Non-pigmented ciliary epithelial cell (primary cell): ENCODE measurements at places on chromosomes 7 and 10.

DNA sequence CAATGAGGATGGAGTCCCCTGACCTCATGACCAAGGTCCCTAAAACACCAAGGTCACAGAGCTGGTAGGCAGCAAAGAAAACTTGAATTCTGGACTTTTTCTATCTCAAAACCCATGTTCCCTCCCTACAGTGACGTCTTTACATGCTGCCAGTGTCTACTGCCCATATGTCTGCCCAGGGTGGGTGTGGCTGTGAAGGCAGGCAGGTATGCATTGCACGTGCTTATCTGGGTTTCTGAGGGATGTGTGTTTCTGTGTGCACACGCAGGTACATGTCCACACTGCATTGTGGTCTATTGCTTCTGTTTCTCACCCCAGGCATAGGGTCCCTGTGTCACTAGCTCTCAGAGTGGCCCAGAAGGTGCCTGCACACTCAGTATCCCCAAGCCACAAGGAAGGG is 13.5 kb downstream of the ATP6V1F start:
- DNase-seq = no peak

- peak; percentile 35 for DNase-seq
Measured at GRCh38 chr7:40008223-40008815, 58.3 kb downstream of the CDK13 start.

GRCh38 chr10:96287392-96288105 is 16.2 kb upstream of the BLNK start:
- no peak for DNase-seq

DNA sequence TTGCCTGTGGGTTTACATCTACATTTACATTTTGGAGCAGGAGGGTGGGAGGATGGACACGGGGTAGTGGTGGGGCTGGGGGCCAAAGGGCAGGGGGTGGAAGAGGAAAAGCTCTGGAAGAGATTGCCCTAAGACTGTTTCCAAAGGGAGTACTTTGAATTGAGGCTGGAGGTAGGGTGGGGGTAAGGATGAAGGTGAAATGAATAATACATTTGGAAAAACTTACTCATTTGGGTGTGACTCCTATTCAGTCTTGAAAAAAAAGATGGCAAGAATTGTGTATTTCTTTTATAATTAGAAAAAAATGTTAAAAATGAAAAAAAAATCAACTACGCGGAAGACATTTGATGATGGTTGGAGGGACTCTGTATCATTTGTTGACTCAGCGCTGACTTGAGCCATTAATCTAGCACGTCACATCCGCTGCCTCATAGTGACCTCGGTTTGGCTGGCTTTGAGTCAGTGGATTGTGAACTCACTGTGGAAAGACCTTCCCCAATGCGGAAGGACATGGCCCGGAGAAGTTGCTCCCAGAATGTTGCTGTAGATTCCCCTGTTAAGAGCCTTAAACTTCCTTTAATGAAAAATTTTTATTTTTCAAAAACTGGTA is 2.8 kb downstream of the FAM180A start:
- DNase-seq = peak; percentile 81

DNA sequence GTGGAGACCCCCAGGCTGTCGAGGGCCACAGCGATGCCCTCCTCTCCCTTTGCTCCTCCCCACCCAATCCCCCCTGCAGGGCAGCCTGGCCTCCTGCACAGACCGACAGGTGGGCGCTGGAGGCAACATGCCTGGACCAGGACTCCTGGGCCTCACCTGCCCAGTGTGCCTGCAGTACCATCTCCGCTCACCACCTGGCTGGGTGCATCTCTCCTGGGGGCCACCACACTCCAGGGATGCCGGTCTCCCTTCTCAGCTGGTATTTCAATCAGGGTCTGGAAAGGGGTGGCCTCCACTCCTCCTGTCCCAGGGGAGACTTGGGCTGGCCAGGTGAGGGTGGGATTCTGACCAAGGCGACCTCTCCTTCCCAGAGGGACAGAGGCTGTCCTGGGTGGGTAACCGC is 17.2 kb upstream of the CFAP46 start:
- DNase-seq = no peak

DNA sequence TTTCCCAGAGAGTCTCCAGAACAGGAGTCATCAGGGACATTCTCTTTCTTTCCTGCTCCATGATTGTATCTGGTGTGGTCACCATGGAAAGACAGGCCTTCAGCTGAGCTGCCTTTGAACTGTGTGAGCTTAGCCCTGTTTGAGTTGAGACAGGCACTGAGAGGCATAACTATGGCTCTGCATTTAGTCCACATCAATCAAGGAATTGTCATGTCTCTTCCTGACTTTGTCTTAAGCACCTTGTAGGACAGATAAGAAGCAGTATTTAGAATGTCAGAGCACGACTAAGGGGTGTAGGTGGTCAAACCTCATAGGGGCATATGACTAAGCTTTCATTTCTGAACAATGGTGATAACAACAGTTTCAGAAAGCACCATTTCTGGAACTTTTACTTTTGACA is 53.5 kb downstream of the EPDR1 start:
- DNase-seq = no peak

DNA sequence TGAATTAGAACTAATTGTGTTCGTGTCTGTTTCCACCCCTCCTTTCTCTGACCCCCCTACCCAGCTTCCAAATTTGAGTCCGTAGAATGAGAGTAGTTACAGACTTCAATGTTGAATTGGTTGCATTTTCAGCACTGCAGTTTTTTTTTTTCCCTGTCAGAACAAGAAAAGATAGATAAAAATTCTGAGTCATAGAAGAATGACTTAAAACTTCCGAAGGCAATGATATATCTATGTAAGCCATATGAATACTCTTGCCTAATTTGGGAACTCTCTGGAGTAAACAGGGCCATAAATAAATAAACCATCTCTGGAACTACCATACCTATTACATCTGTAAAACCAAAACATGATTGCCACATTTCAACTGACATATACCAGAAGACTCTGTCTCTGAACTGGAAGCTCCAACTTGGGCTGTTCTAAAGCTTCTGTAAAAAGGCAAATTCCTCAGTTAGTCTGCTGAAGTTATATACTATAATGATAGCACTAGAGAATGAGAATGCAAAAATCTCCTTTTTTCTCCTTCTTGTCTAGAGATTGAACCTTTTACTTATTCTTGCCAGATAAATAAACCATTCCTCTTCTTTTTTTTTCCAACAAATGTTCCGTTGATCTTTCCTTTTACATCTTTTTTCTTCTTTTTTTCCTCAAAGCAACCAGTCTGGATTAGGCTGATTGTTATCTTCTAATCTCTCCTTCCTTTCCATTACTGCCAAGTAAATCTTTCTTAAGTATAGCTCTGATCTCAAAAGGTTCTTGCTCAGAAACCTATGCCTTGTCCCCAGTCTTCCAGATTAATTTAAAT is 23.5 kb downstream of the VCL start:
- DNase-seq = no peak

DNA sequence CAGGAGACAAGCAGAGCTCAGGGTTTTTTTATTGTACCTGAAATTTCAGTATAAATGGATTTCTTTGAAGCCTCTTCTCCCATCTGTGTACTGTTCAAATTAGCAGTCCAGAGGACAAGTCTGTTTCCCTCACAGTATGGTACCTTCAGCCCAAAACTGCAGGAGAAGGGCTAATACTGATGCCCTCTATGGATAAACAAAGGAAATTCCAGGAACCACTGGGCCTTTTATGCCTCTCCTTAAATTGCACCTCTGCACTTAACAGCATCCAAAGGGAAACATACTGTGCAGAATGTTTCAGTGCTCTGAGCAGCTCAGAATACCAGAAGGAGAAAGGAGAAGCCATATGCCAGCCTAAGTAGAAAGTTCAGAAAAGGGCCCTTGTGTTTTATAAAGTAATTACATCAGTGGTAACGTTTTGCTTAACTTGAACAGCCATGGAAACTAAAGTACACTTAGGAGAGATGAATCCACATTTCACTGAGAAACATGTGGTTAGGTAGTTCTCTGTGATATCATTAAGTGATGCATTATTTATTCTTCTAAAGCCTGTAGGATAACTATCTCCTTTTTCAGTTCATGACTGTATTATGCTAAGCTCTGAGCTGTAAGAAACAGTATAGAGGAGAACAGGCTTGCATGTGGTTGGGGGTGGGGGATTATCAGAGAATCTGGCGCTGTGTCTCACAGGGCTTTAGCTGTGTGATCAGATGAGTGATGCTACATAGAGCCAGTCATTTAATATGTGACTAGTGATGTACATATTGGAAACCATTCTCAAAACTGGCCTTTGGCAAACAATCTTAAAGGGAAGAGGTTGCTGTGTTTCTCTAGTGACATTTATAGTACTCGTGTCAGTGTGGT is 111.3 kb downstream of the POU6F2 start:
- no peak for DNase-seq

GRCh38 chr7:129667116-129667515 is 55.6 kb downstream of the NRF1 start:
- no peak for DNase-seq

GRCh38 chr10:47034441-47035051 is 123.3 kb downstream of the PTPN20 start:
- no peak for DNase-seq

DNA sequence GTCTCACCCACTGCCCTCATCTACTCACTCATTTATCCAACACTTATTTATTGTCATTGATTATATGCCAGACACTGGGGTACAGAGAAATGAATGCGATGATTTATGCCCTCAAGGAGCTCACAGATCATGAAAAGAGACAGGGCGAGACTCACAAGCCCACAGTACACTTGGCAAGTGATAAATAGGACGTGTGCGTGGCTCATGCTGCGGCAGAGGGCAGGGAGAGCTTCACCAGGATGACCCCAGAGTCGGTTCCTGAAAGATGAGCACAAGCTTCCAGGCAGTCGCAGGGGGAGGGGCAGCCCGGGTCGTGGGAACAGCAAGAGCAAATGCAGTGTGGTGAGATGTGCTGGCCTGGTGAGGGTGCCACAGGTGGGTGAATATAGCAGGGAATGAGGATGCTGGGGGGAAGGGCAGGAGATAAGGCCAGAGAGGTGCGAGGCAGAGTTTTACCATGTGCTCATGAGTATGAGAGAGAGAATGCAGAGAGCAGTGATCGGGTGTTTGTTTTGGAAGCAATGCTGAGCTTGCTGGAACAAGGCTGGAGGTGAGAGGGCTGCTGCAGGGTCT is 70.9 kb downstream of the ATXN7L1 start:
- no peak for DNase-seq

- DNase-seq = no peak
Measured at GRCh38 chr7:14507617-14508016, 394.9 kb downstream of the DGKB start.

- DNase-seq = no peak
Measured at GRCh38 chr7:26862834-26863233, 1.6 kb downstream of the SKAP2 start.
